ENCODE measurements at places on chromosomes 11 and 22.
A peak's percentile ranks its signal among the peaks of the same experiment; 100 is the strongest.

DNA sequence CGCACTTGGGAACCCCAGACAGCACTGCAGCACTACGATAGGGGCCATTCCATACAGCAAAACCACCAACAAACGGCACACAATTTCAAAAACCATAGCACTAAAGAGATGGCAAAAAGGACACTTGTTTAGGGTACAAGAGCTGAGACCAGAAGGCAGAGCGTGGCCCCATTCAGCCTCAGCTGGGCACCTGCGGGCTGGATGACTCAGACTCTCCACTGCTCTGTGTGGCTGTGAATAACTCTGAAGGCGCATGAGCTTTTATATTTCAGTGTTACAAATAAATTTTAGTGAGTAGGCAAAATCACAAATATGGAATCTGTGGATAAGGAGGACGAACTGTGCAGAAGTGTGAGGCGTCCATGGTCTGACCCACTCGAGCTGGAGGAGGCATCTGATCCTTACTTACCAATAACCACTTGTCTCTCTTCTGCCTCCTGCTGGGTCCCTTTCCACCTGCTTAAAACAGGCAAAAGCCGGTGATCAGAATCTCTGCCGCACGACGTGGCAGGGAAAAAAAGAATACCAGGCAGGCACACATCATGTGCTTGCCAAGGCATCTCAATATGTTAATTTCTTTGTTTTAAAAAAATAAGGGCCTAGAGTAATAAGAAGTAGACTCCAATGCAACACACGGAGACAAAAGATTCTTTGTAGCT lies 325.7 kb downstream of the SHANK2 start:
- DNase-seq, result no peak

DNA sequence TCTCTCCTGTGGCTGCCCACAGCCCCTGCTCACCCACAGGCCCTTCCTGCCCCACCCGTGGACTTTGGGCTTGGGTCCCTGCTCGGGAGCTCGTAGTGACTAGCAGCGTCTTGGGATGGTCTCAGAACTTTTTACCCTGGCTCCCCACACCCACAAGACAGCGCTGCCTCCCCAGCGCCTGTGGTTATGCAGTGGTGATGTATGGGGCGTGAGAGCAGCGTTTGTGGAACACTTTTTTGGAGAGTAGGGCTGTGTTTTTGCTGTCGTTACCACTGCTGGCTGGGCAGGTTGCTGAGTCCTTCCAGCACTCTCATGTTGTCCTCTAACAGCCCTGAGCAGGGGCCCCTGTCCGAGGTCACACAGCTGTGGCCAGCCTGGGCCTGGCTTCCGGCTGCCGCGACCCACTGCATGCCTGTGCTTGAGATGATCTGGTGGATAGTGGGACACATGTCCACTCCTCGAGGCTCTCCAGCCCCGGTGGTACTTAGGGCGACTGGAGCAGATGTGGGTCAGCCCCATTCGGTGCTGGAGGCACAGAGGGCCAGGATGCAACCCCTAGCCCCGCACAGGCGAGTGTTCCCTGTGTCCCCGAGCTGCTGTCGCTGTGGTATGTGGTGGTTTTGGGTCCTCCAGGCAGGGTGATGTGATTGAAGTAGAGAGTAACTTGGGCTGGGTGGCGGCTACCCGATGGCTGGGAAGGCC lies 7.1 kb upstream of the GRAMD4 start:
- peak; percentile 34 for DNase-seq

DNA sequence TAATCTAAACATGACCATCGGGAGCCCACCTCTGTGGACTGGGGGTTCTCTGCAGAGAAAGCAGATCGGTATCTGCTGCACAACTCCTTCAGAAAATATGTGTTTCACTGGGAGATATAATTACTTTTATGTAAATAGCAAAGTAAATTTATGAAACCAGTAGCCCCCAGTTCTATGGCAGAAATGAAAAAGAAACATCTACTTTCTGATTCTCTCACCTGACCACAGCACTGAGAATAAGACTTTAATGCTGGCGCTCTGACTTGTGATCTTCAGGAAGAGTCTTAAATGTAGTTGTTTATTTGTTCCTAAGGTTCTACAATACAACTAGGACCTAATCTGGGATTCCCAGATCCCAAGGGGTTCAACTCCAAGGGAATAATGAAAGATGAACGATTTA lies 518.0 kb downstream of the DLG2 start:
- no peak for DNase-seq

DNA sequence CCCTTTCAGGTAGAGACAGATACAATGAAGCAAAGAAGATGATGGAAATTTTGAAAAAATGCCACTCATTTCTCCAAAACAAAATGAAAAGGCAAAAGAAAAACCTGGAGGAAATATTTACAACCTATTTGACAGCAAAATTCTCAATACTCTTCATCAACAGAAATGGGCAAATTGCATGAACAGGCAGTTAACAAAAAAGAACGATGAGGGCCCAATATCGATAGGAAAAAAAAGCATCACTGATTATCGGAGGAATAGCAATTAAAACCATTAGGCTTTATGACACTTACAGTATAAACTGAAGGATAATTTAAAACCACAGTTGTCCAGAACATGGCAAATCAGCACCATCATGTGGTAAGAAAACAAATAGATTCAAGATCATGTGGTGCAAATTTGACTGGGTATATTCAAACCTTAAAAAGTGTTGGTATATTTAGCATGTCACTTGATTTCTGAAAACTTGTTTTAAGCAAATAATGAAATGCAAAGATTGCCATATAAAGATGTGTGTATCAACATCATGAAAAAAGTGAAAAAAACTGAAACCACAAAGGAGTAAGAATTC lies 222.9 kb downstream of the BRD1 start:
- DNase-seq, result no peak

- DNase-seq, result no peak
Observed at GRCh38 chr22:23261900-23262450, 81.7 kb downstream of the BCR start.

- no peak for DNase-seq
Observed at GRCh38 chr11:69199583-69200315, 44.0 kb downstream of the SMIM38 start.

- no peak for DNase-seq
Observed at GRCh38 chr11:63007920-63008319, 7.7 kb downstream of the SLC22A8 start.

- no peak for DNase-seq
Observed at GRCh38 chr22:44588348-44588747, 90.3 kb upstream of the RTL6 start.

All from activated T-cell treated with anti-CD3 and anti-CD28 coated beads for 48 hours (primary cell).